Inflammatory macrophage treated with lipopolysaccharide for 1 hour (primary cell): ENCODE measurements at places on chromosomes 16 and 17.

DNA sequence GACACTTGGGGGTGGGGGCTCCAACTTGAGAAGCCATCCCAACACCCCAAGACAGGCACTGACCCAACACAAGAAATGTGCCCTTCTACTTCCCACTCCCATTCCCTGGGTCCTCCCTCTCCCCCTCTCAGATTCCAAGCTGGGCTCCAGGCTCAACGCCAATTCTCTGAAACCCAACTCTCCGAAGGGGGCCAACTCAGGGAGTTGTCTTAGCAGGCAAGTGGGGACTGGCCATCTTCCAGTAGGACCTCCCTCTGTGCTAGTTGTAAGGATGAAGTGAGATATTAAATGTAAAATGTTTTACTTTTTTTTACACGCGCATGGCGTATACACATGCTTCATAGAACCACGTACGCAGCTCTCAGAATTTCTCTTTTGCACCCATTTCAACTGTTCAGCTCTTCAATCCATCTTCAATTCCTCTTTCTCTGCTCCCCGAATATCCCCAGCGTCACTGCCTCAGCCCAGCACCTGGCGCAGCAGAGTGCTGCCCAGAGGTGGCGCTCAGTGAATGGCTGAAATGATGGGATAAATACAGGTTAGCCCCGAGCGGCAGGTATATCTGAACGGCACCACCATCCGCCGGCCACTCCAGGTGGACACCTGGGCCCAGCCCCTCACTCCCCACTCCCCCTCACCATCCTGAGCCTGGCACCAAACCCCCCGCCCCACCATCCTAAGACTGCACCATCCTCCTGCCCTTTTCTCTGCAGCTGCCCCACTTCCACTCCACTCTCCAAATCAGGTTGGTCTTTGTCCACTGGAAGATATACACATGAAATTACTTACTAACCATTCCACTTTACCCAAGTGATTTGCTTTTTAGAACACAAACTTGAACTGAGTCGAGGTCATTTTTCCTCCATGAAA lies 43.9 kb upstream of the TNRC6C start:
- DNase-seq: no peak

GRCh38 chr17:38733282-38733981 lies 3.3 kb downstream of the CISD3 start:
- no peak for DNase-seq

- no peak for DNase-seq
Observed at GRCh38 chr16:12304861-12305596, 328.5 kb downstream of the SNX29 start.

DNA sequence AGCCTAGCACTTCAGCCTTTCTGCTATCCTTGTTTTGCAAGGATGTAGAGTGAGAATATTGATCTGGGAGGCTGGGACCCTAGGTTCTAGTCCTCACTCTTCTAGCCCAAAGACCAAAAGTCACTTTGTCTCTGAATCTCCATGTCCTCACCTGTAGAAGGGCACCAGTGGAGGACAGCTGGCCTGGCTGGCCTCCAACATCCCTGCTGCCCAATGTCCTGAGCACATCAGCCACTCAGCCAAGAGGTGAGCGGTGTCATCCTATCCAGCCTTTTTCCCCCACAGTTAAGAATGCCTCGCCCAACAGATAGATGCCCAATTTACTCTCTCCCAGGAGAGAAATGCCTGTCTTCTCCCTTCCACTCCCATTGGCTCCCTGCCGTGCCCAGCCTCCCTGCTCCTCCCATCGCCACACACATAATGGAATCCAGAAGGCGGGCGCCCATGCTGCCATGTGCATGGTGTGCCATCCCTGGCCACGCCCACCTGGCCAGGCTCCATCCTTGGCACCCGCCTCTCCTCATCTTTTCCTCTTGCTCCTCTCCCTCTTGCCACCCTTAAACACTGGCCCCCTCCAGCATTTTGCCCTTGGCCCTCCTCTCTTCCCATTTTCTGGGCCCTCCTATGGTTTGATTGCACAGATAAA lies 157.3 kb upstream of the SDK2 start:
- no peak for DNase-seq

GRCh38 chr16:59684911-59685310 lies 950.8 kb upstream of the GOT2 start:
- no peak for DNase-seq

- DNase-seq: no peak
Observed at GRCh38 chr16:27740496-27741201, 190.7 kb downstream of the KATNIP start.

- no peak for DNase-seq
Observed at GRCh38 chr17:21351366-21352065, 24.6 kb upstream of the KCNJ12 start.

DNA sequence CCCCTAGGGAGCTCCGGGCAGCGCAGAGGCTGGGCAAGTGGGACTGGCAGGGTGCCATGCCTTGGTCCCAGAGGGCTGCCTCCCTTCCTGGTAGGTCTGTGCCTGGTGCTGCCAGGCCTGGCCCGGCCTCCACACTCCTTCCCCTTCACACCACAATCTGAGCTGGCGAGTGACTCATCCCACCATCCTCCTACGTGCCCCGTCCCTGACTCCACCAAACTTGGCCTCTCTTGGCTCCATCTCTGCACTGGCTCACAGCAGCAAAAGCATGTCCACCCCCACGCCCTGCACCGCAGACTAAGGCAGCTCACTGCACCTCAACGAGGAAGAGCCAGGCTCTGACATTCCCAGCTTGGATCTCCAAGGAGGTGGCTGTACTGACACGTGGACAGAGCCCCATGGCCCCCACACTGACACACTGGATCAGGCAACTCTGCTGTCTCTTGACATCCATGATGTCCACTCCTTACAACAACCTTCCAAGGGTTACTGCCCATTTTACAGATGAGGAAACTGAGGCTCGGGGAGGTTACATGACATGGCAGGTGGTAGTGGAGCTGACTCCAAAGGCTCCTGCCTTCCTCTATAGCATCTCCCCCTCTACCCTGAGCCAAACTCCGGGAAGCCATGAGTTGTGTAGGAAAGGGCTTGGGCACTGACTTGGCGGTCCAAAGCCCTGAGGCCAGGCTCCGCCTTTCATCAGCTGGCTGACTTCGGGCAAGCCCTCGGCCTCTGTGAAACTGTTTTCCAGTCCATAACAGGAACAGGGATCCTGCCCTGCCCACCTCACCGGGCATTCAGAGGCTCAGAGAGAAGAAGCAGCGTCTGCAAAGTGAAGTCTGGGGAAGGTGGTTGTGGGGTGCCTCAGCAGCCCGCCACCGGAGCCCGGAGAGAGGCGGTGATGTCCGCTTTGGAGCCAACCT lies 20.1 kb upstream of the KRT19 start:
- DNase-seq: peak; percentile 66

DNA sequence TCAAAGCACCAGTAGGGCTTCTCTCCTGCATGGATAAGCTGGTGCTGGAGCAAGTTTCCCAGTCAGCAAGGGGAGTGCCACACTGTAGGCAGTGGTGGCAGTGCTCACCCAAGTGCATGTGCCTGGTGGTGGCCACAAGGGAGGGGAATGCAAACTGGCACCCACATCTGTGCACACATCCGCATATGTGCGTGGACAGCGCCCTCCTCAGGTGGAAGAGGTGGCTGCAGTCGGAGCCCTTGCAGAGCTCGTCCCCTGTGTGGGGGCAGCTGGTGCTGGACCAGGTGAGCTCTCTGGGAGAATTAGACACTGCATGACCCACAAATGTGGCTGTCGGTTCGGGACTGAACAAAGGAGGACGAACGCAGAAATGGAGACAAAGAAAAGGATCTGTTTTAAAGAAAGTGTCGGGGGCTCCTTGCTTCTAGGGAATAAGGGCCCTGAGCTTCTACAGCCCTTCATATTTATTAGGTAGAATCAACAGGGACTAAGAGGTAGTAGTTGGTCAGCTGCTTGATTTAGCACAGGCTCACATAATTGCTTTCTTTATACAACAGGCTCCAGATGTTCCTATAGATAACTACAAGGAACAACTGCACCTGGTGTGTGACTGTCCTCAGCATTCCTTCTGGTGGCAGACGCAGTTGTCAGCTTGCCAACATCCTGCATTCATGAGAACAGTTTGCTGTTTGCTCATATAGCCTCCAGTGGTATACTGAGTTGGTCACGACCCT lies 5.3 kb upstream of the ZNF689 start:
- DNase-seq: peak; percentile 87

DNA sequence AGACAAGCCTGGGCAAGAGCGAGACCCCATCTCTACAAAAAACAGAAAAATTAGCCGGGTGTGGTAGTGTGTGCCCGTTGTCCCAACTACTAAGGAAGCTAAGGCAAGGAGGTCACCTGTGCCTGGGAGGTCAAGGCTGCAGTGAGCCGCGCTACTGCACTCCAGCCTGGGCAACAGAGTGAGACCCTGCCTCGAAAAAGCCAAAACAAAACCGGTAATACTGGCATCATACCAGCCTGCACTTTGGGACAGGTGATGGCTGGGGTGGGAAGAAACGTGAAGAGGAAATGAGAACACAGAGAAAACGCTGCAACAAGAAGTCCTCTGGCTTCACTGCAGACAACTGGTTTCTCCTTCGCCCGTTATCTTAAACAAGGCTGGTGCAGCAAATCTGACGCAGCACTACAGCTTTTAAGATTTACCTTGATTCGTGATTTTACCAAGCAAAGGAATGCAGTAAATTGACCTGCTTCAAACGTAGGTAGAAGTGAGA lies 725 bp upstream of the CASC3 start:
- no peak for DNase-seq

DNA sequence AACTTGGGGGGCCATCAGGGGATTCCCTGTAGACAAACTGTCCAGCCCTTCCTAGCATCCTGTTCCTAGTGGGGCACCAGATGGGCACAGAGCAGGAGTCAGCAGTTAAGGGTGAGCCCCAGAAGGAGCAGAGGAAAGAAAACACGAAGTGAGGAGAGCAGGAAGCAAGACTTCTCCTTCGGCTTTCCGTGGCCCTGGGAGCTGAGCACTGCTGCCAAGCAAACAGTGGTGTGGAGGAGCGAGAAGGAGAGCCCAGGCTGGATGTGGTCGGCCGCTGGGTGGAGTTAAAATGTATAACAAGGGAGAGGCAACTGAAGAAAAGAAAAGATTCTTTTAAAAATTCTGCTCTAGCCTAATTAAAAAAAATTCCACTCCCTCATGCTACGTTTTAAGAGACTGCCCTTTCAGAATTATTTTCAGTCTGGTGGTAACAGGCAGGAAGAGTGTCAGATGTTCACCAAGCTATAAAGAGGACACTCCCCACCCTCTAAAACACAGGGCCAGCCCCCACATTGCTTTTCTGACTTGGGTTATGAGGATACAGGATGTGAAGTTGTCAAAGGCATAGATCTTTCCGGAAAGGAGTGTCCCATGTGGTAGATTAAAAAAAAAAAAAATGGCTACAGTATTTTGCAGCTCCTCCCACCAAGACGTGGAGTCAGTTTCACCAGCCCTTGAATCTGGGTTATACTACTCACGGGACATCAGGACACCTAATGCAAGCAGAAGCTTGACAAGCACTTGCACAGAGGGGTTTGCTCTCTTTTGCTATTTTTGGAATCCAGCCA lies 74.9 kb upstream of the ZFHX3 start:
- DNase-seq: peak; percentile 43

DNA sequence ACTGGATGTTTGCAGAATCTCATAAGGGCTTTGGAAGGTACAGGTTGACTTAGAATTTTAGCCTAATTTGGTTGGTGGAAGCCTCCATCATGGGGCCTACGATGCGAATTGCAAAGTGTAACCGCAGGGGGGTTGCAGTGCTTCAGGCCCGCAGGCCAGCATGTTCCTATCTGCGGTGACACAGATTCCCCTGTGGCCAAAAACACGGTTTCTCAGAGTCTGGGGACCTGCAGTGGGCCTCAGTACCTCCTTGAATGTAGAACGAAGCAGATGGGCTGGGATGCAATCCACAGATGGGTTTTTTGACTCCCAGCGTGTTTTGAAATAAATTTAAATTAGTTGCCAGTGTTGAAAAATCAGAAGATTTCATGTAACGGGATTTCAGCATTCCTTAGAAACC lies 34.7 kb downstream of the KIAA0513 start:
- no peak for DNase-seq

- DNase-seq: no peak
Observed at GRCh38 chr17:67773246-67773645, 52.1 kb upstream of the BPTF start.

DNA sequence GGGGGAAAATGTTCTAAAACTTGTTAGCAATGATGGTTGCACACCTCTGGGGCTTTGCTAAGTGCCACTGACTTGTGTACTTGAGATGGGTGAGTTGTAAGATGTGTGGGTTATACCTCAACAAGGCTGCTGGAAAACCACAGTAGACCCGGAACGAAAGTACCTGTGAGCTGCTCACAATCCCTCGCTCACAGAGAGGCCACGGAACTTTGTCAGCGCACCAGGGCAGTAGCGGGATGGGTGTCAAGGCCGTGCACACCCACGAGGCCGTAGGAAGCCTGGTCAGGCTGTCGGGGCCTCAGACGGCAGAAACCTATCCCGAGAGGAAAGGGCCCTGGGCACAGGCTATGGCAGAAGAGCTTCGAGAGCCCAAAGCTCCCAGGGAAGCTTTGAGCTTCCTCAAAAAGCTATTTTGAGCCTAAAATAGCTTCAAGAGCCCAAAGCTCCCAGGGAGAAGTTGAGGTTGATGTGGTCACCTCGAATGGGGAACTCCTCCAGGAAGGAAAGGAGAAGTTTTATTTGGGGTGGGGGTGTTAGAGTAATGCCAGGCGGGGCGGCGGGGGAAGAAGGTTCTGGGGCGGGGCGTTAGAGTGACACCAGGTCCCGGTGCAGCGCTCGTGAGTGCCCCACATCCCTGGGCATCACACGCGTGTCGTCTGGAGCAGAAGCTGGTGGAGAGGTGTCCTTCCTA lies 19.0 kb downstream of the CBFA2T3 start:
- peak; percentile 87 for DNase-seq

DNA sequence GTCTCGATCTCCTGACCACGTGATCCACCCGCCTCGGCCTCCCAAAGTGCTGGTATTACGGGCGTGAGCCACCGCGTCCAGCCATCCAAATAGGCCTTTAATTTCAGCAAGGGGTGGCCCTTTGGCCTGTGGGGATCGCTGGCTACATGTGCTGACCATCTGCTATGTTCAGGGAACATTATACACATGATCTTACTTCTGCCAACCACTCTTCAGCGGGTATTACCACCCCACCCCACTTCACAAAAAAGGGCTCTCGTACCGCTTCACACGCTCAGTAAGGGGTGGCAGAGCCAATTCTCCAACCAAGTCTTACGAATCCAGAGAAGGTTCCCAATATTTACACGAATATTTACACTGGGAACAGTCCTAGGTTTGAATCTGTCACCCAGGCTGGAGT lies 11.8 kb downstream of the CCDC92B start:
- DNase-seq: no peak

DNA sequence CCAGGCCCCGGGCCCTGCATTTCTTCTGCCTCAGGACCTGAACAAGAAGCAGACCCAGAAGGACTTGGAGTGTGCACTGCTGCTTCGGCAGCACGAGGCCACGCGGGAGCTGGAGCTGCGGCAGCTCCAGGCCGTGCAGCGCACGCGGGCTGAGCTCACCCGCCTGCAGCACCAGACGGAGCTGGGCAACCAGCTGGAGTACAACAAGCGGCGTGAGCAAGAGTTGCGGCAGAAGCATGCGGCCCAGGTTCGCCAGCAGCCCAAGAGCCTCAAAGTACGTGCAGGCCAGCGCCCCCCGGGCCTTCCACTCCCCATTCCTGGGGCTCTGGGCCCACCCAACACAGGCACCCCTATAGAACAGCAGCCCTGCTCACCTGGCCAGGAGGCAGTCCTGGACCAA lies 9.2 kb downstream of the HIRIP3 start:
- no peak for DNase-seq
